ENCODE measurements at places on chromosomes 2 and 18.

DNA sequence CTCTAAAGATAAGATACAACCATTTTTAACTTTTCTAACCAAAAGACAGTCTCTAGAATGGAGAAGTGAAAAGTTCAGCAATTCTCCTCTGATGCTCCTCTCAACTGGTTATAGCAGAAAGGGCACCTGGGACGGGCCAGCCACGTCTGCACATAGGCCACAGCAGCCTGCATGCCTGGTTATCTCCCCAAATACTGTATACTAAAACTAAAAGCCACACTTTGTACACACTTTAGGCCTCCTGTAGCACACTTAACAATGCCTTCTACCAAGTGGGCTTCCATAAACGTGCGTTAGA is 179.1 kb downstream of the ANKRD44 start:
- no peak for DNase-seq

DNA sequence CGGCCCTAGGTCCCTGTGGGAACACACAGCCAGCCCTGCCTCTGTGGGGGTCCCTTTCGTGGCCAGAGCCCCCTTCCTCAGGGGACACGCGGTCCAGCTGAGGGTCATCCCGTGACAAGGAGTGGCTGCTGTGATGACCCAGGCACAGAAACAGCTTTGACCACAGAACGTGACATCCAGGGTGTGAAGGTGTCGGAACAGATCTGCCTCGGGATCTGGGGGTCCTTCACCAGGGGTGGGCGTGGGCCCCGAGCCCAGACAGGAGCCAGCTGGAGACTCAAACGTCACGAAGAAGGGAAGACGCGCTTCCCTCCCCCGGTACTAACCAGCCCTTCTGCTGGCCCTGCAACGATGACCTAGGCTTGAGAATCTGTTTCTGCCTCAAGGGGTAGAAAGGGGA is 75.9 kb downstream of the NFATC1 start:
- DNase-seq = no peak

GRCh38 chr2:9002637-9003365 is 683 bp downstream of the MBOAT2 start:
- DNase-seq = no peak

GRCh38 chr18:11134940-11135339 is 14.4 kb downstream of the PIEZO2 start:
- DNase-seq = no peak

- peak; percentile 45 for DNase-seq
These were observed 16.9 kb downstream of the LCT start for GRCh38 chr2:135820003-135820618.

- no peak for DNase-seq
These were observed 536 bp downstream of the ELP2 start for GRCh38 chr18:36130039-36130831.

GRCh38 chr18:68940039-68940438 is 142.2 kb downstream of the CCDC102B start:
- DNase-seq = no peak

Measured in activated CD4-positive, alpha-beta T cell treated with anti-CD3 and anti-CD28 coated beads for 1 hour (primary cell).